Stimulated activated CD8-positive, alpha-beta memory T cell treated with anti-CD3 and anti-CD28 coated beads, Interleukin-4, amount 100 ng/mL, for 48 hours (primary cell): ENCODE measurements at places on chromosomes 7 and 10.

- DNase-seq: no peak
Measured at GRCh38 chr10:17779784-17780183, 27.8 kb downstream of the TMEM236 start.

DNA sequence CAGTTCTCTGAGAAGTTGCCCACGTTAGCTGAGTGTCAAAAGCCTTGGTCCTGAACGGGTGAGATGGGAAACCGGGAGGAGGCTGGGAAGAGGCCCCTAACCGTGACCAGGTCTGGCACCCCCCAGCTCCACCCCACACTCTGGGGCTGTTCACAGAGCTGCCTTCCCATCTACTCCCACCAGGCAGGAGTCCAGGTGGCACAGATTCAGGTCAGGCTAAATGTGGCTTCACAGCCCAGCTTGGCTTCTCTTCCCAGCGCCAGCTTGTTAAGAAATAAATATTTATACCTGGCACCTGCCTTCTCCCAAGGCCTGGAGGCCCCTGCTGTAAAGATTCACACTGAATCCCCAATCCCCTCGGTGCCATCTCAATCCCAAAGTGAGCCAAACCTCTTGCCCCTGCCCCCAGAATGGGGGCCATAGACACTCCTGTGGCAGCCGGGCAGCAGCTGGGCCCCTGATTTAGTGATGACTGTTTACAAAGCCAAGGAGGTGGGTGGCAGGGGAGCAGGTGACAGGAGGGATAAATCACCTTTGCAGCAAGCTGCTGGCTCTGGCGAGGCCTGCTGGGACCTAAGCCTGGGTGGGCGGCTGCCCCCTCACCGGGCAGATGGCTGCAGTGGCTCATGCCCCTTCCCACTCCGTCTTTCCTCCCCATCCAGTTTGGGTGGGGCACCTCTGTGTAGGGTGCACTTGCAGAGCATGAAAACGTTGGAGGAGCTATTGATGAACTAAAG is 72.5 kb downstream of the GOLGA7B start:
- no peak for DNase-seq

GRCh38 chr7:69309601-69310000 is 288.7 kb upstream of the AUTS2 start:
- no peak for DNase-seq

GRCh38 chr10:24118246-24118645 is 90.7 kb upstream of the KIAA1217 start:
- DNase-seq: no peak

DNA sequence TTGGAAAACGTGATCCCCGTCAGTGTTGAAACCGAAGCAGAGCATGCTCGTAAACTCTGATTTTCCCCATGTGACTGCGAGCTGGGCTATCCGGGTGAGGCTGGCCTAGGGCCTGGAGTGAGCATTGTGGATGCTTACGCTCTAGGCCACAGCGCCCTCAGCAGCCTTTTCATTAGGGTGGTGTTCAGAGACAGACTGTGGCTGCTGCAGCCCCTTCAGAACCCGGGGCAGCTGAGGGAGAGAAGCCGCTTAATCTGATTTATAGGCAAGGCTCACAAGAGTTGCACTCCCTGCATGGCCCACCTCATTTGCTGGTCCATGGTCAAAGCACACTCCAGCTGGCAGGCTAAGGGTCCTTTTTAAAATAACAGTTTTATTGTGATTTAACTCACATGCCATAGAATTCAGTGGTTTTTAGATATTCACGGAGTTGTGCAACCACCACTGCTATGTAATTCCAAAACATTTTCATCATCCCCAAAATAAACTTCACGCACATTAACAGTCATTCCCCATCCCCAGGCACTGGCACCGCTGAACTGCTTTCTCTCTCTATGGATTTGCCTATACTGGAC is 72.5 kb downstream of the SYPL1 start:
- DNase-seq: no peak
